ENCODE measurements at places on chromosomes 5 and 9.

DNA sequence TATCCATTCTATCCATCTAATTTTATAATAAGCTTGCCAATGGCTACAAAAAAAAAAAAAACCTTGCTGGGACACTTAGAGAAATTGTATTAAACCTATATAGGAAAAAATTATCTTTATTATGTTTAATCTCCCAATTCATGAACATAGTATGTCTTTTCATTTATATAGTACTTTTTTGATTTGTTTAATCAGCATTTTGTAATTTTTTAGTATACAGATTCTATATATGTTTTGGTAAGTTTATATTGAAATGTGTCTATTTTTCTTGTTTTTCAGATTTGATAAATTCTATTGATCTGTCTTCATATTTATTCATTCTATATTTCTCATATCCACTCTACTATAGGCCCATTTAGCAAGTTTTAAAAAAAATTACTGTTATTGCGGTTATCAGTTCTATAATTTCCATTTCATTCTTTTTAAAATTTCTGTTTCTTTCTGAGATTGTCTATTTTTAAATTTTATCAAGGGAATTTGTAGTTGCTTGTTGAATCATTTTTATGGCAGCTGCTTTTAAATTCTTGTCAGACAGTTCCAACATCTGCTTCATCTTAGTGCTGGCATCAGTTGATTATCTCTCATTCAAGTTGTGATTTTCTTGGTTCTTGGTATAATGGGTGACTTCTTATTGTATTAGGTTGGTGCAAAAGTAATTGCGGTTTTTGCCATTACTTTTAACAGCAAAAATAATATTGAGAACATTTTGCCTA, 170.1 kb upstream of the S1PR3 start:
- DNase-seq: no peak

- DNase-seq: no peak
Observed at GRCh38 chr5:174844971-174845370, 120.6 kb downstream of the MSX2 start.

DNA sequence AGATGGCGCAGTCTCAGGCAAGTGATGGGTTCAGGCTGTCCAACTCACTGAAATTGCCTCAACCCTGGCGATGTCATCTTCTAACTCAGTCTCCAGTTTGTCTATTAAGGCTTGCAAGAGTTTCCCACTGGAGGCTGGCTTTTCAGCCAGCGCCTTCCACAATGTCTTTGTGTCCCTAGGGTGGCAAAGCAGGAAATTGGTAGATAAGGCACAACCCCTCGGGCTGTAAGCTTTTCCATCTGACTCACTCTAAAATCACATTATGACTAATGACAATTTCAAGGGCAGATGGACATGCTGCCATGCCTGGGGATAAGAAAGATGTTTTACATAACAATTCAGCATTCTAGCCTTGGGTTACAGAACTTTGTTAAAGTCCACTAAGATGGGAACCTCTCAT, 61.9 kb downstream of the MROH2B start:
- DNase-seq: no peak

DNA sequence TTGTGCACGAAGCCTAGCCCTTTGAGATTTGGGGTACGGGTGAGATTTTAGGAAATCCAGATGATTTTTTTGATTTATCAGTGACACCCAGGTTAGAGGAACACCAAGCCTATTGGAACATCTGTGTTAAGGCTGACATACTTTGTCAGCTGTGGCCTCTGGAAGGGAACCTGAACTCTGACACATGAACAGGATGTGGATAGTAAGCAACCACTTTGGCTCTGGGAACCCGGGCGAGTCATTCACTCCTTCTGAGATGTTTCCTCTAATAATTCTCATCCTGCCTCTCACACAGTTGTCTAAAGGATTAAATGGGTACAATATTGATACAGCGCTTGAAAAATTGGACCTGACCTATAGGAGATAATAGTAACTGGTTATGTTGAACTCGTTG, 67.8 kb downstream of the FGF1 start:
- DNase-seq: no peak

DNA sequence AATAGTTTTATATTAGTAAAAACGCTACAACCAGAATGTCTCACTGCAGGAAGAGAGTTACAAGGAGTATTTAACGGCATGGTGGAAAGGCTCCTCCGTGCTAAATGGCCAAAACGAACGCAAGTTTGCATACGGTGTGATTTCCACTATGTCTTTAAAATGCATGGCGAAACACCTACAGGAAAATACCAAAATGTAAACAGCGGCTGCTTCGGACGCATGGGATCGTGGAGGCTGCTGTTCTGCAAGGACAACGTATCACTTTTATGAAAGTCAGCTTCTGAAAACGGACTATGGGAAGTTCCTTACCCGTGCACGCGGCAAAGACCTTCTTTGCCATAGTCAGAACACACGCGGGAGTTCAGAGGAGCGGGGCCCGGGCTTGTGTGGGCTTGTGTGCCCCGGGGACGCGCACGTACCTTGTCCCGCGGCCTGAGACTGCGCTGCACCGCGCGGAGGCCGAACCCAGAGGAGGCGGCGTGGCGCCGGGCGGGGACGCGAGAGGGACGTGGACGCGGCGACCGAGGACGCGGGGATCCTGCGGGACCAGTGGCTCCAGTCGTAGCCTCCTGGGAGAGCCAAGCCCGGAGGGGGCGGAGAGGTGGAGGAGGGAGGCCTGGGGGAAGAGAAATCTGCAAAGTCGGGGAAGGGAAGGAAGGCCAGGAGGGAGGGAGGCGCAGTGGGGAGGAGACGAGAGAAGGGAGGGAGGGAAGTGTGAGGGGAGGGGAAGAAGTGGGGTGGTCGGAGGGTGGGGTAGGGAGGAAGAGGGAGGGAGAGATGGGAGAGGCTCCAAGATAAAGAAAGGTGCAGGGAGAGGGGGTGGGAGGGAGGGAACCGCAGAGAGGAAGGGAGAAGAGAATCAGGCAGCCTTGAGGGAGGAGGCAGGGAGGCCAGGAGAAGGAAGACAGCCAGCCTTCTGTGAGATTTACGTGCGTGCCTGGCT, at the start of gene CMBL:
CMBL (minus strand) TSS at position 697 of the 943 bp plus-strand sequence. CDS start 17,140 bp downstream, outside the sequence.
- DNase-seq: peak; percentile 63

DNA sequence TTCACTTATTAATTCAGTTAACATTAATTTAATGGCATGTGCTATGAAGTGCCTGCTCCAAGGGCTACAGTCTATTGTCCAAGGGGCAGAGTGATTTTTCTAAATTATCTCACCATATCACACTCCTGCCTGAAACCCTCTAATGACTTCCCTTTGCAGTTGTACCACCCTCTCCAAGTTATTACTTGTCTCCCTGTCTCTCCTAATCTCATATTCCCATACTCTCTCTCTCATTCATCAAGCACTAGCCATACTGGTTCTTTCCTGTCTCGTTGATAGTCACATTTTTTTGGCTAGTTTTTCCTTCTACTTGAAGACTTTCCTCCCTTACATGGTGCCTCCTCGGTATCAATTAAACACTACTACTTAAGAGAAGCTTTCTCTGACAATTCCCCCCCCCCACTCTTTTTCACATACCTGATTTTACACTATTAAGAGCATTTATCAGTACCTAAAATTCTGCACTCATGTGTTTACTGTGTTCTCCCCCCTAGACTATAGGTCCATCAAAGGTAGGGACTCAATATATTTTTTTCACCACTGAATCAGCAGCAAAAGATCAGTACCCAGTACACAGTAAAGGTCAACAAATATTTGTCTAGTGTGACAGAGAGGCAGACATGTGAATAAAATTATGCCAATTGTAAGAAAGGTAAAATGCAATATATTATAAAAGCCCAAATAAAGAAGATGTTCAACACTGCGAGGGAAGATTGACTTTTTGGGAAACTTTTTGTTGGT, 19.0 kb downstream of the RICTOR start:
- DNase-seq: no peak

DNA sequence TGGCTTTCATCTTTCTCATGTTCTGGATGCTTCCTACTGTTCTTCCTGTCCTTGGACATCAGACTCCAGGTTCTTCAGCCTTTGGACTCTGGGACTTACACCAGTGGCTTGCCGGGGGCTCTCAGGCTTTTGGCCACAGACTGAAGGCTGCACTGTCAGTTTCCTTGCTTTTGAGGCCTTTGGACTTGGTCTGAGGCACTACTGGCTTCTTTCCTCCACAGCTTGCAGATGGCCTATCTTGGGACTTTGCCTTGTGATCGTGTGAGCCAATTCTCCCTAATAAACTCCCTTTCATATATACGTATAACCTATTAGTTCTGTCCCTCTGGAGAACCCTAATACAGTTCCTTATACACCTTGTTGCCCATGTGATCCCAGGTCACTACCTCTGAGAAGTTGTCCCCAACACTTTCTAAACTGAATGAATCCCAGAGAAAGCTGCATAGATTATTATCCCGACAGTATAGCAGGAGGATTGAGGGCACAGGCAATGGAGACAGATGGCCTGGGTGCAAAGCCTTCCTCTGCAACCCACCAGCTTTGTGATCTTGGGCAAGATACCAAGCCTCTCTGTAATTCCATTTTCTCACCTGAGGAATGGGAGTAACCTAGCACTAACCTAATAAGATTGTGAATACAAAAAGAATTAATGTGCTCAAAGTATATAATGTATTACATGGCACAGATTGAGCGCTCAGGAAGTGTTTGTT, 449.6 kb upstream of the BRINP1 start:
- DNase-seq: no peak

- no peak for DNase-seq
Observed at GRCh38 chr9:133107961-133108793, 12.9 kb downstream of the RALGDS start.

DNA sequence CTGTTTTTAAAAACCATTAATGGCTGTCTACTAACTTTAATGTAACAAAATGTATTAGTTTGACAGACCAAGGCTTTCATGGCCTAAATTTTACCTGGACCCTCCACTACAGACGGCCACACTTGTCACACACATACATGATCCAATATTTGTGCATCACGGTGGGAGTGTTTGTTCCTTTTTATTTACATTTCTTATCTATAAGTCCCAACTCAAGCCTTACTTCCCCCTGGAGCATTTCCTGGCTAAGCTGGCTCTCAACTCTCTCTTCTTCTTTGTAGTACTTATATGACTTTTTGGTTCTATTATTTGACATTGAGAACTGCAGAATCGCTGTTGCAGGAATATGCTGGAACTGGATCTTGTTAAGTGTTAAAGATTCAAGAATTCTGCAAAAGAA, 534.4 kb downstream of the RAB3C start:
- DNase-seq: no peak

GRCh38 chr9:79559495-79560181, 12.1 kb upstream of the TLE4 start:
- no peak for DNase-seq

GRCh38 chr9:90964101-90965020, 162.7 kb downstream of the SYK start:
- peak; percentile 5 for DNase-seq

- no peak for DNase-seq
Observed at GRCh38 chr5:160082614-160083500, 36.4 kb downstream of the PWWP2A start.

GRCh38 chr5:72133212-72133990, 26.1 kb downstream of the MAP1B start:
- DNase-seq: no peak

DNA sequence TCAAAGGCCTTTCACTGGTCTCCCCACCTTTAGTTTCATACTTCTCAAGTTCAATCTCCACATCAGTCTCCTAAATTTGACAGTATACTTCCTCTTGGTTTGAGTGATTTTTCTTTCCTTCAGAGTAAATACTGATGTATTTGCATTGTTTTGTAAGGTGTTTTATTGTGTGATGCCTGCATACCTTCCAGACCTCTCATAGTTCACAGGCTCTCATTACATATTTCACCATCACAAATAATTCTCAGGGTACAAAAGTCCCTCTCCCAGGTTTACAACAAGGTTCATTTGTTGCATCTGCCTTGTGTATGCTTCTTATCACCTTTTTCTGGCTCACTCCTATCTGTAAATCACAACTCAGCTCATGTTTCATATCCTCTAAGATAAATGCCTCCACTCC, 22.2 kb upstream of the TUSC1 start:
- no peak for DNase-seq

GRCh38 chr9:105050296-105050695, 122.3 kb upstream of the ABCA1 start:
- DNase-seq: no peak

GRCh38 chr9:70880535-70880934, 240.9 kb downstream of the TRPM3 start:
- DNase-seq: no peak

GRCh38 chr5:143434261-143435209, 31.0 kb upstream of the NR3C1 start:
- peak; percentile 44 for DNase-seq
